Stimulated activated CD4-positive, alpha-beta T cell treated with anti-CD3 and anti-CD28 coated beads, Interleukin-4, amount 100 ng/mL, for 4 hours (primary cell): ENCODE measurements at places on chromosomes 16 and 17.

GRCh38 chr16:3101841-3102470 lies 2.9 kb upstream of the ZSCAN10 start:
- DNase-seq, result no peak

DNA sequence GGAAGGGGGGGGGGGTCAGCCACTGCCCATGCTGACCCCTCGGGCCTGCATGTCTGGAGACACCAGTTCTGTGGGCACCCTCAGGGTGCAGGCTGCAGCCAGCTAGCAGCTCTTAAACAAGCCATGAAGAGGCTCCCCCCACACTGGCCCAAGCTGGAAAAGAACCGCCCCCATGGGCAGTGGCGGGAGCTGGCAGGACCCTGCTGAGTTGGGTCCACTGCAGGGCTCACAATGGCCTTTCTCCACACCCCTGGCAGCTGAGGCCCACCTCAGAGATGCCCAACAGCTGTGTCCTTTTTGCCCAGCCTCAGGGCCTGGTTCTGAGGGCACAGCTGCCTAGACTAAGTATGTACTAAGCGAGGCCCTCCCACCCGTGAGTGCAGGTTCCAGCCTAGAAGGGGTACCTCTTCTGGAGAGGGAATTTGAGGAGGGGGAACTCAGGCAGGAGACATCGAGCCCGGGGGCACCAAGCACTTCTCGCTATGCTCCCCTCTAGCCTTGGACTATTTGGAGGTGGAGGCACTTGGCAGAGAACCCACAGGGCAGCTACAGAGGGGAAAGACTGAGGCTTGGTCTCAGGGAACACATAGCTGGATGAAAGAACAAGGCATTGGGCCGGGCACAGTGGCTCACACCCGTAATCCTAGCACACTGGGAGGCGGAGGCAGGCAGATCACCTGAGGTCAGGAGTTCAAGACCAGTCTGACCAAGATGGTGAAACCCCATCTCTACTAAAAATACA lies 3.2 kb downstream of the THRA start:
- DNase-seq, result no peak

GRCh38 chr16:29898804-29899515 lies 390 bp downstream of the SEZ6L2 start:
- no peak for DNase-seq

DNA sequence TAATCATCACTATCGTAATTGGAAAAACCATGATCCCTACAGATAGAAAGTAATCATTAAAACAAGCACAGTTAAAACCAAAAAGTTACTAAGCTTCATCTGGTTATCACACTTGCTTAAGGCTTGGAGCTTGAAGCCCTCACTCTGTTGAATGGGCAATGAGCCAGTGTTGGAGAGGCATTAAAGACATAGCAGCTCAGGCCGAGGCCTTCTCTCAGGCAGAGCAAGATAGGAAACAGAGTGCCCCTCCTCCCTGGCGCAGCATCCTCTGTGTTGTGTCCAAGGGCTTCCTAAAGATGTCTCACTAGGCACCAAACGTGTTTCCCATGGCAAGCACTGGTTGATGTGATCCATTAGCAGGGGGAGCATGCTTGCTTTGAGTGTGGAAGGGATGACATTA lies 34.9 kb upstream of the LGALS9 start:
- DNase-seq, result no peak

DNA sequence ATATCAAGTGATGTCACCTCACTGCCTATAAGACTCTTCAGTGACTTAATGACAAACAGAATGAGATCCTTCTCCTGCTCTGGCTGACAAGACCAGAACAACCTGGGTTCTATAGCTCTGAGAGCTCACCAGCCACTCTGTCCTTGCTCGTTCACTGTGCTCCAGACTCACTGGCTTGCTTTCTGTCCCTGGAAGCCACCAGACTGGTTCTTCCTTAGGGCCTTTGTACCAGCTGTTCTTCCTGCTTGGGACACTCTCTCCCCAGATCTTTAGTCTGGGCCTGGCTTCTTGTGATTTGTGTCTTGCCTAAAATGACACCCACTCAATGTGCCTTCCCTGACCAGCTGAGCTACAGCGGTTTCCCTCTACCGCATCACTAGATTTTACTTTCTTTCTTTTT lies 76.1 kb downstream of the FTO start:
- no peak for DNase-seq

- no peak for DNase-seq
These were observed 6.5 kb downstream of the NXN start for GRCh38 chr17:973053-973452.

- no peak for DNase-seq
These were observed 6.0 kb downstream of the CAPNS2 start for GRCh38 chr16:55572439-55572838.

DNA sequence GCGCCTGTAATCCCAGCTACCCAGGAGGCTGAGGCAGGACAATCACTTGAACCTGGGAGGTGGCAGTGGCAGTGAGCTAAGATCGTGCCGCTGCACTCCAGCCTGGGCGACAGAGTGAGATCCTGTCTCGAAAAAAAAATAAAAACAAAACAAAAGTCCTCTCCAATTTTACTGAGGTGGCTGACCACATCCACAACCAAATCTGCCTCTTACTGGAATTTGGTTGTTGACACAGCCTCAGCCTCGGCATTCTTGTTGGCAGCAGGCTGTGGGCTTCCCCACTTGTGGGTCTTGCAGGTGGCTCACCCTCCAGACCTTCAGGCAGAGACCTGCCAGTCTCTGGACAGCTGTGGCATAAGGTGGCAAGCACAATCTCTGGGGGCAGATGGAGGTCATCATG lies 15.6 kb downstream of the B4GALNT2 start:
- no peak for DNase-seq
